Neural progenitor cell (in vitro differentiated cells): ENCODE measurements at places on chromosomes 5 and 9.

DNA sequence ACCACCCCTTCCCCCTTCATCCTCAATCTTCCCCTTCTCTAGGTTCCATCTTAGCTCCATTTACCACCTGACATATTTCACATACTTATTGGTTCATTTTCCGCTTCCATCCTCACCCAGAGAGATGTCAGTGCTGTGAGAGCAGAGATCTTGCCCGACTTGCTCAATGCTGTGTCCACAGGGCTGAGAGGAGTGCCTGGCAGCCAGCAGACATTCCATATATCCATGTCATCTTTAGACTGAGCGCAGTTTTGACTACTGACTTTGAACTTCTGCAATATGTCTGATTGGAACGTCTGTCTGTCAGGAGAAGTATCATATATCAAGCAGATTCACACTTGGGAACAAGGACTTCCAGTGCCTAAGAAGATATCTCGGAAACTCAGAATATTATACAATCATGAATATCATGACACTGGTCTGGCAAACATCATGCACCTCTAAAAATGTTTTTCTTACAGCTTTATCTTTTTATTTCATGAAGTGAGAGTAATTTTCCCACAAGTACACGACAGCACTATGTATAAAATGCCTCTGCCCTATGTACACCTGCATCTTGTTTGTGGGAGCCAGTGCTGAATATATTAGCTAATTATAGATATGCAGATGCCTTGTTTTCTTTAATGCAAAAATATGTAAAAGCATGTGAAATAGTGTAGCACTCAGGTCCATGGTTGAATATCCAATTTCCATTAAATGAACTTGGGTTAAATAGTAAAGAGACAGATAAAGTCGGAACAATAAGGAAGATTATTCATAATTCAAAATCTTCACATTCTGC, 454.0 kb upstream of the DAP start:
- no peak for DNase-seq

GRCh38 chr9:6305954-6306563, 22.1 kb upstream of the TPD52L3 start:
- DNase-seq = peak; percentile 36

DNA sequence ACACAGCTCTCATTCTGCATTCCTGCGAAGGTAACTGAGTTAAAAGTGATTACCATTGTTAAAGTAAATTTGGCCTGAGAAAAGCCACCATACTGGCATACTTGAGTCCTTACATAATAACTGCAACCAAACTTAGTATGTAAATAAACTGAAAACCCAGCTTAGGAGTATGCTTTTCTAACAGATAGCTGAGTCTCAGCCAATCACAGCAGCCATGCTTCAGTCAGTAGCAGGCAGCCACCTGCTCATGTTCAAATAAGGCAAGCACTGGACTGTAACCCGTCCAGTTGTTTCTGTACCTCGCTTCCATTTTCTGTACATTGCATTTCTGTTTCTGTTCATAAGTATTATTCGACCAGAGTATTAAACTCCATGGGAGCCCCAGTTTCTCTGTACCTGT, 58.6 kb downstream of the GCNT4 start:
- no peak for DNase-seq

GRCh38 chr9:120324996-120325642, 254.8 kb downstream of the CDK5RAP2 start:
- peak; percentile 56 for DNase-seq

GRCh38 chr5:159402311-159402710, 72.0 kb upstream of the IL12B start:
- no peak for DNase-seq

GRCh38 chr5:68344447-68345111, 129.0 kb downstream of the PIK3R1 start:
- DNase-seq = no peak

DNA sequence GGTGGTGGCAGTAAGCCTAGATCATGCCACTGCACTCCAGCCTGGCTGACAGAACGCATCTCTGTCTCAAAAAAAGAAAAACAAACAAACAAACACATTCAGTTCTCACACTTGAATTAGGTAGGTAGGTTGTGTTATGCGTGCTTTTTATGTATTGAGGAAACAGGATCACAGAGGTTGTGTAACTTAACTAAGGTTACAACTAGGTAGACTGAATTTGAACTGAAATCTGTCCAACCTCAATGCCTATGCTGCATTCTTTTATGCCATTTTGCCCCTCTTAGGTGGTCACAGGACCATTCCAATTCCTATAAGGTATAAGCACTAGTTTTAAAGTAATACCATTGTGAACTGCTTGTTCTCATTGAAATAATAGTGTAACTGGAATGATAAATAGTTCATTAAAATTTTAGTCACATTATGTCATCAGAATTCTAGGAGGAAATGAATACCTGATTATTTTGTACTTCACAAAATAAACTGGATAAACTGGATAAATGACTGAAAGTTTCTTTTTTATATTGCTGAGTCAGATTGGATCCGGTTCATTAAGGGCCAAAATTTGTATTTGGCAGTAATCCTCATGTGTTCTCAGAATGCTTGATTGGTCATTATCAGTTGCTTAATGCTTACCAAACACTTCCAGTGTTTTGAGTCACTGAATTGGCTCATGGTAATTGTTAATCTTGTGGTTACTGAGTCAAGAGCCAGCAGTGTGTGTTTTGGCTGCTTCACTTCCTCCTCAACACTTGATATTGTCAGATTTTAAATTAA, 7.1 kb downstream of the UBAP1 start:
- no peak for DNase-seq

DNA sequence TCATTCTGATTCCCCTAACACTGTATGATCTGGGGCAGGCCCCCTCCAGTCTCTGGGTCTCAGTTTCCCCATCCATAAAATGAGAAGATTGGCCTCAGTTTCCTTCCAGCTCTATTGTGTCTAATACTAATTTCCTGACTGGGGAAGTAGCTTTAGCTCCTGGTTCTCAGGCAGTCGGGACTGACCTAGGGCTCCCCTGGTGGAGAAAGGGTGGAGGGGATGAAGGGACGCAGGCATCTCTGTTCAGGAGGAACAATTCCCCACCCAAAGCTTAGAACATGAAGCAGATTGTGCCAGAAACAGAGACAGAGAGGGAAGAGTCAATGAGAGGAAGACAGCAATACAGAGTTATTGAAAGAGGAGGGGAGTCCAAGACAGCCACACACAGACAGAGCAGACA, 14.2 kb upstream of the PTGS1 start:
- peak; percentile 49 for DNase-seq

GRCh38 chr9:91814201-91814600, 135.8 kb downstream of the ROR2 start:
- DNase-seq = no peak

GRCh38 chr5:147515269-147515668, 5.4 kb upstream of the DPYSL3 start:
- DNase-seq = peak; percentile 52

DNA sequence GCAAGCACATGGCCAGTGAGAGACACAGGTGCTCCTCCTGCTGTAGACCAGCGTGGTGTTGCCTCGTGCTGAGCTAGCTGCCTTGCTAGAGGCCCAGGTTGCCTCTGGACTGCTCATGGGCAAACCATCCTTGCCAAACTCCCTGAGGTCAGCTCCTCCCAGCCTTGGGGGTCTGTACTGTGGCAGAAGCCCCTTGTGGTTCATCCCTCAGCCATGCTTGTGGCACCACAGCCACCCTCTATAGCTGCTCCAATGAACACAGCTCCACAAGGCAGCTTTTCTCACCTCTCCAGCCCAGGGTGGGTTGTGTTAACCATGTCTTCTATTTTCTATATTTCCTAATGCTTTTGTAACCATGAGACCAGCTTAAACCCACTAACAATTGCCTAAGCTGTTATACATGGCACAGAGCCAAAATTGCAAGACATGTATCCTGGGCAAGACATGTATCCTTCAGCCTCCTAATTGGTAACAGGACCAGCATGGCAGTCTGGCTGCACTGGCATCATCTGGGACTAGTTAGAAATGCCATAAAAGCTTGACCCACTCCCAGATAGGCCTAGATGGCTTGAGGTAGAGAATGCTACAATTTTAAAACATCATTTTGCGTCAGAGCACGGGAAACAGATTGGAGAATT, 183.1 kb upstream of the S1PR3 start:
- DNase-seq = no peak

- DNase-seq = no peak
These were observed 424.8 kb downstream of the IRX1 start for GRCh38 chr5:4020400-4020799.

- no peak for DNase-seq
These were observed 185.8 kb downstream of the CD180 start for GRCh38 chr5:67010684-67011409.

- DNase-seq = no peak
These were observed 187.1 kb downstream of the EDIL3 start for GRCh38 chr5:84197538-84197937.

- DNase-seq = no peak
These were observed 66.4 kb upstream of the ATP10B start for GRCh38 chr5:160918386-160918785.

GRCh38 chr5:84228266-84228665, 156.4 kb downstream of the EDIL3 start:
- no peak for DNase-seq

DNA sequence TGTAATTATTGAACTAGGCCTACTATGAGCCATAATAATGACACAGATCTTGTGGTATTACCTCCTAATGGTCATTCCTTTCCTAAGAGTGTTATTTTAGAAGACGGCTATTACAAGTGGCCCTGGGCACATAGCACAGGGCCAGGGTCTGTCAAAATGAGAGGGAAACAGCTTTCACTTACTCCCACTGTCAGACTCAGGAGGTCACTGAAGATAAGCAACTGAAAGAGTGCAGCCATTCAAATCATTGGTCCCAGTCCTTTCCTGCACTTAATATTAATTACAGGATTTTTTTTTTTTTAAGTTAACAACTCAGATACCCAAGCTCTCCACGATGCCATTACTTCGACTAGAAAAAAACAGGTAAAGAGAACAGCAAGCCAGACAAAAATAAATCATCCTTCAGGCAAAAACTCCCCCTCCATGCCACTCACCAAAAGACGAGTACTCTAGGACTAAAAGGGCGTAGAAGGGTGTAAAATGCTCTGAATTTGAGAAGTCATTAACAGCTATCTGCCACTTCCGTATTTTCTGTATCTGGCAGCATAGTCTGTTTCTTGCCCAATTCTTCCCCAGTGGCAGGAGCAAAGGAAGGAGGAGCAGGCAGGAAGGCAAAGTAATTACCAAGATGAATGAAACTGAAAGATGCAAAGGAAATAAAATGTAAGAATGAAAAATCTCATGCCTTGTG, 87.4 kb downstream of the ZNF608 start:
- no peak for DNase-seq

DNA sequence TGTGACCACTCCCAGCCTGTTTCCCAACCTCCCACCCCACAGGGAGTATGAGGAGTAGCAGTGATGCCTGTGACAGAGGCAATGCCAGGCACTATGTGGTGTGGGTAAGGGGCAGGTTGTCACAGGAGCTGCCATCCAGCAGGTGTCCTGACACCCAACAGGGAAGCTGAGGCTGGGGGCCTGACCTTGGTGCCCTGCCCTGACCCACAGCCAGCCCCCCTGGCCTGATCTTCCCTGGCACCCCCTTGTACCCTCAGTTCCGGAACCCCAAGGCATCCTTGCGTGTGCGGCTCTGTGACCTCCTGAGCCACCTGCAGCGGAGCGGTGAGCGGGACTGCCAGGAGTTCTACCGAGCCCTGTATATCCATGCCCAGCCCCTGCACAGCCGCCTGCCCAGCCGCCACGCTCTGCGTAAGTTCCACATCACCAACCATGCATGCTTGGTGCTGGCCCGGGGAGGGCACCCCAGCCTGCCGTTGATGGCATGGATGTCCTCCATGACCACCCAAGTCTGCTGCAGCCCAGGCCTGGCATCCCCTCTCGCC, 14.4 kb downstream of the CARD19 start:
- no peak for DNase-seq

GRCh38 chr9:127224883-127225739, 39.5 kb upstream of the GARNL3 start:
- DNase-seq = peak; percentile 99

- no peak for DNase-seq
These were observed 339.2 kb downstream of the ARL15 start for GRCh38 chr5:53971131-53971530.

DNA sequence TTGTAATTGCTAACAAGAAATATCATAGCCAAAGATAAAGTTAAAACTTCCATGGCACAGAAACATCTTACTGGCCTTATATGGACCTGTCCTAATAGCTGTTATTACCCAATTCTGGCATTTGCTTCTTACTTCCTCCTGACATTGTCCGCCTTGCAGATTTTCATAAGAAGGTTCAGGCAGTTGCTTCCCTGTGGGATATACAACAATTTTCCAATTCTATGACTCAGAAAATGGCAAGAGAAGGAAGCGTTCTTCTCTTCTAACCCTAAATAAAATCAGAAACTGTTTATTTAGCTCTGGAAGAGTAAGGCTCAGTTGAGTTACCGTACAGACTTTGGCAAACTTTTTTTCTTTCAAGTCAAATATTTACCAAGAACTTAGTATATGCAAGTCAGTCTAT, 1.7 kb downstream of the PRKAA1 start:
- DNase-seq = no peak

DNA sequence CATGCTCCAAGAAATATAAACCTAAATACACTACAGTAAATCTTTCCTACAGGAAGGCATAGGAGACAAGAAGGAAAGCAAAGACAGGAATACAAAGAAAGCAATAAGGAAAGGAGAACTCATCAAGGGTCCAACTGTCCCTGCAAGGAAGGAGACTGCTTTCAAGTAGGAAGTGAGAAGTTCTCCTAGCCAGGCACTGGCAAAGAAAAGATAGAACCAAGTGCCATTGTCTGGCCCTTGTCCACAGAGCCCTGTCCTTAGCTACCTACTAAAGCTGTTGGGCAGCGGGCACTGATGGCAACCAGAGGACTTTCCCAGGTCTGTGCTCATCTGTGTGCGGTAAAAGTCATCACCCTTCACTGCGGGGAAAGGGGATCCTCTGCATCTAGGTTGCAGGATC, 108.2 kb downstream of the KLHL3 start:
- no peak for DNase-seq

GRCh38 chr9:19288081-19288480, 57.6 kb downstream of the DENND4C start:
- no peak for DNase-seq

- DNase-seq = peak; percentile 56
These were observed 95.5 kb upstream of the ERBIN start for GRCh38 chr5:65830856-65831255.

DNA sequence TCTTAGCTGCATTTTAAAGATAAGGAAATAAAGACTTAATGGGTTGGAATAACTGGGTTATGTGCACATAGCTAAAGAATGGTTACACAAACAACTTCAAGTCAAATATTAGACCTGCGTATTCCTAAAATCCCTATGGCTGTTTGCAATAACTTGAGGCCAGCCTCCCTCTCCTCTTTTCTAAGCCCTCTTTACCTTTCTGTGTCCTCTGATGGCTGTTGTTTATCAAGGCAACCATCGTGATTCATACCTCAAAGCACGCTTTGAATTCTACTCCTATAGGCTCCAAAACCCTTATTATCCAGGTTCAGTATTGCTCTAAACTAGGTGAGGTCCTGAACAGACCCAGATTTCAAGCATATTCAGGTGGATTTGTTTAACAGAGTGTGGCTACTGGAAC, 45.6 kb upstream of the LCP2 start:
- DNase-seq = no peak

DNA sequence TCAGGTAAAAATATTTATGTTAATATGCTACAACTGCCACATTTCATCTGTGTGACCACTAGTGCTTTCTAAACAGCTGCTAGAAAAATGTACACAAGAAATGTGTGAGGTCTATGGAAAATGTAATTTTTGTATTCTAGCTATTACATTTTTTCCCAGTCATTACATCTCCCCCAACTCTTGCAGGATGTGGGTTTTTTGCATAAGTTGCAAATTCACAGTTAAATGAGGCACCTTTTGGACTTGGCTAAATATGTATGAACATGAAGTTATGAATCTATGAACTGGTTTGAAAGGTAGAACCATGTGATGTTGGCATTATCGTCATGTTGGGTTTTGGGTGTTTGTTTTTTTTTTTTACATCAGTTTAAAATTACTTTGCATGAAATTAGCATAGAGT, 590.4 kb upstream of the WWC1 start:
- DNase-seq = no peak
